ENCODE measurements at places on chromosomes 6 and 20.

- DNase-seq: no peak
Observed at GRCh38 chr6:140076105-140076504, 701.7 kb upstream of the CITED2 start.

DNA sequence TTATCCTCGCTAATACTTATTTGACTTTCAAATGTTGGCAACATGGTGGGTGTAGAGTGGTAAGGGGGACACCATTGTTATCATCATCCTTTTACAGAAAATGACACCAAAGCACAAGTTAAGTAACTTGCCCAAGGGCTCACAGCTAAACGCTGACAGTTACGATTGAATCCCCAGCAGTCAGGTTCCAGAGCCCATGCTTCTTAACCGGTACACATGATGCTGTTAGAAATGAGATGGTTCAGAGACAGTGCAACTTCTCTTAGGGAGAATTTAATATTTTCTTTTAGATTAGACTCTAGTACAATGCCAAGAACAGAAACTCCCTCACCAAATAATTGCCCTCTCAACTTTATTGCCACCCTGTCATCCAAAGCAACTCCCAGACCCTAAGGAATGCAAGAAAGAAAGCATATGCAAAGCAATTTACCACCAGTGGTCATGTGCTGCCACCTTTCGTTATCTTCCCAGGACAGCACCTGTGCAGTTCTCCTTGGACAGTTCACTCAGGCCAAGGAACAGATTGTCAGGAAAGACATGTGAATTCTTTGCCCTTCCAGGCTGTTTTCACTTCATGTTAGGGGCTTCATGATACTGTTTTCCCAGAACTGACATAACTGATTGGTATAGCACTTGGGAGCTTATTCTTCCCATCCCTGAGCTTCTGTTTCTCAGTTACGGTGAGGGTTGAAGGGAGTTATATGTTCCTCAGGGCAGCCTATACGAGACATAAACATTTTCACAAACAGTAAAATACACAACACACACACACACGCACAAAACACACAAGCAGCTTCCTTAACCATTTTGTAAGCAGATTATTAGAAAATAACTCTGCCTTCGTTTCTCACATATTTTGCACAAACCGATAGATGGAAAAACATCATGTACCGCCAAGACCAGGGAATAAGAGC lies 5.1 kb downstream of the HLA-DMA start:
- DNase-seq: peak; percentile 30

DNA sequence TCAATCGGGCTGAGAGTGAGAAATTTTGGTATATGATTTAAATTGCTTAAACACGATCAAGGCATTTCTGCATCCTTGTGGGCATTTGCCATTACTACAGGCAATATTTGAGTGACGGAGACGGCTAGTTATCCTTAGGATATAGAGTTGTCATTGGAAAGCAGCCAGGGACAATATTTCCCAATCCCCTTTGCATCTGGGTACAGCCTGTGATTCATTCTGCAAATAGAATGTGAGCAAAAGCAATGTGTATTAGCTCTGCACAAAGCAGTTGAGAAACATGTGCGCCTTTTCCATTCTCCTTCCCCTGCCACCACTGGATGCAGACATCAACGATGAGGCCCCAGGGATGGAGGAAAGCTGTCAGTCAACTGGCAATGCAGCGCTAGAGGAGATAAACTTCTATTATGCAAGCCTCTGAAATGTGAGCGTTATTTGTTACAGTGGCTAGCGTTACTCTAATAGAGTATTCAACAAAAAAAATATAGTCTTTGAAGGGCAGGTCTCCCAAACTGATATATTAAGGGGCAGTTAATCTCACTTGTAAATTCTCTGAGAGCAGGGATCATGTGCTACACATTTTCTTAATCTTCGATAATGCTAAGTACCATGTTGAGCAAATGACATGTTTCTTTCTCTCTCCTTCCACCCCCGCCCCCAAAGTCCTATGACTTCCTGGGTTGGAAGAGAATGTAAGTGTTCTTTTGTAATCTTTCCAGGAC lies 37.1 kb upstream of the NCOA3 start:
- no peak for DNase-seq

DNA sequence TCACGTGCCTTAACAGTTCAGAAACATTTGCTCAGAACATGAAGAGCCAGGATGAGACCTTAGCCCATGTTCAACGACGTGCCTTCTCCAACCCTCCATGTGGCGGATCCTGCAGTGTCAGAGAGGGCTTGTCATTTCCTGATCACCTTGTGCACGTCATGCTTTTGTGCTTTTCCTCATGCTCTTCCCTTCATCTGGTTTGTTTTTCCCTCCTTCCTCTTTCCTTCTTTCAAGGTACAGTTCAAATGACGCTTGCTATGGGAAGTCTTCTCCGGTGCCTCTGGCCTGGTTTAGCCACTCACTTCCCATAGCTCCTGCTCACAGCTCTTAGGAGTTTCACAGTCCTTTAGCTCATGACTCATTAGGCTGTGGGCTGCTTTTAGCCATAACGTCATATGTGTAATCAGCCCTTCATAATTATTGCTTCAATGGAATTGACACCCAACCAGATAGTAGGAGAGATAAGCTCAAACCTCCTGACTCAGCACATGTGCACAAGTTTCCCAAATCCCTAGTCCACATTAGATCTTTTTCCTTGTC lies 102.7 kb upstream of the CNKSR3 start:
- no peak for DNase-seq

GRCh38 chr6:162963861-162964260 lies 236.1 kb downstream of the PACRG start:
- no peak for DNase-seq

DNA sequence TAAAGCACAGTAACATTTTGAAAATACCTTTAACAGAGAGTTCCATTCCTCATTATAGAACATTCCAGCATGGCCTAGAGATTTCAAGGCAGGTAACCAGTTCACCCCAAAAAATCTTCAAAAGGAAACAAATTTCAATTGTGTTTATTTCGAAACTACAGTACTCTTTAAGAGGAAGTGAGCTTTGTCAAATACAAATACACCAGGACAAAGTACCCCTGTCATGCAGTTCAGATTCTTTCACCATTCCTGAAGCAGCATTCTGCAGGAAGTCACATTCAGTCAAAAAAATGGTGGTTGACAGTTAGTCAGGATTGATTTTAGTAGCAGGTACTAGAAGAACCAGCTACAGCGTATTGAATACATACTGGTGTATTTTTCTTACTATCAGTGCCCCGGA lies 89.6 kb upstream of the RIN2 start:
- no peak for DNase-seq

- DNase-seq: no peak
Observed at GRCh38 chr6:89985751-89986493, 91.7 kb downstream of the GJA10 start.

DNA sequence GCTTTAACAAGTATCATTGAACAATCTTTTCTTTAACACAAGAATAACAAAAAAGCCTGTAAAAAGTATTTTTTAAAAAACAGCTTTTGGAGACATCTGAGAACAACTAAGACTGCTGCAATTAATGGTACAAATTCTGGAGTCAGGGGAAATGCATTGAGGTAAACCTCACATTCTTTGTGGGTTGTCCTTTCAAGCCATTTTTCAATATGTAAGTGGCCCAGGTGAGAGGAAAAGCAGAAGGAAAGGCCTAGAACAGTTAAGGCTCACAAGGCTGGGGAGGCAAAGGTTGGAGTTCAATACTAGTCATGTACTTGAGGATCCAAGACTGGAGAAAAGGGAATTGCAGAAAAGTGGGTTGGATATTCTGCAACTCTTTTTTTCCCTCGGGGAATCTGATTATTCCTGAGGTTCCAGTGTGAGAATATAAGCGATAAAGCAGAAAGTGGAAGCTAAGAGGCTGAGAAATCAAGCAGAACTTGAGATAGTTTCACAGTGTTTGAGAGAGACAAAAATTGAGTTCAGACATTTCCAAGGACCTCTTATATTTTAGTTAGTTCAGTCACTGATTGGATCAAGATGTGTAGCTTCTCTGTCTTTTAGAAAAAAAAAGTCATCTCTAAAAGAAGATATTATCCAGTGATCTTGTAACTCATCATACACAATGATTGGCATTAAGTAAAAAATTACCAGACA lies 25.0 kb upstream of the TXLNB start:
- no peak for DNase-seq

Measured in activated CD4-positive, alpha-beta T cell treated with anti-CD3 and anti-CD28 coated beads for 4 hours (primary cell).